ENCODE measurements at places on chromosomes 1 and 21.

DNA sequence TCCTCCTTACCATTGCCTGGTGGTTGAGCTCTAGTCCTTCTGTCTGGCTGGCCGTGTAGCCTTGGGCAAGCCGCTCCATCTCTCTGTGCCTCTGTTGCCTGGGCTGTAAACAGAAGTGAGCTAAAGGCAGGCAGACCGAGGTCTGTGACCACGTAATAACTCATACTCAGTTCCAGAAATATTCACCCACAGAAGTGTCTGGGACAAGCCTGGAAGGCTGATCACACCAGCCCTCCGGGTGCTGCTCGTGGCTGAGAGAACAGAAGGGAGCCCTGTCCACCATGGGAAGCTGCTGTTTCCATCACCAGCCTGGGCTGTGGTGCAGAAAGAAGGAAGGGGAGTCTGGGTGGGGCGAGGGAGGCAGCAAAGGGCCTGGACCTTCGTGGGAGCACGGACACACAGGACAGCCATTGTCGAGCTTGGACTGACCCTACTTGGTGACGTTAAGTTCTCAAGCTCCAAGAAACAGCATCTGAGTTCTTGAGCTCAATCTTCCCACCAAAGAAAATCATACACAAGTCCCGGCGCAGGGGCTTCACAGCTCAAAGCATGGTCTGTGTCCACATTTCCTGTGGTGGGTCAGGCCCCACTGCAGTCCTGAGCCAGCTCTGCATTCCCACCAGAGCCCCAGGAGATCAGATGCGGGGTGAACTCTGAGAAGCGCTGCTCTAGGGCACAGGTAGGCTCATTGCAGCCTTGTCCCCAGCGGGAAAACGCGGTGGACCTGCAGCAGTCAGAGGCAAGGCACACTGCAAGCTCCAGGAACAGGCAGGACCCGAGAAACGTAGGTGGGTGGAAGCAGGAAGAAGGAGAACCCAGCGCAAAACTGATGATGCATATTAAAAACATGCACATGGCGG is 61.8 kb downstream of the RUNX3 start:
- no peak for DNase-seq

DNA sequence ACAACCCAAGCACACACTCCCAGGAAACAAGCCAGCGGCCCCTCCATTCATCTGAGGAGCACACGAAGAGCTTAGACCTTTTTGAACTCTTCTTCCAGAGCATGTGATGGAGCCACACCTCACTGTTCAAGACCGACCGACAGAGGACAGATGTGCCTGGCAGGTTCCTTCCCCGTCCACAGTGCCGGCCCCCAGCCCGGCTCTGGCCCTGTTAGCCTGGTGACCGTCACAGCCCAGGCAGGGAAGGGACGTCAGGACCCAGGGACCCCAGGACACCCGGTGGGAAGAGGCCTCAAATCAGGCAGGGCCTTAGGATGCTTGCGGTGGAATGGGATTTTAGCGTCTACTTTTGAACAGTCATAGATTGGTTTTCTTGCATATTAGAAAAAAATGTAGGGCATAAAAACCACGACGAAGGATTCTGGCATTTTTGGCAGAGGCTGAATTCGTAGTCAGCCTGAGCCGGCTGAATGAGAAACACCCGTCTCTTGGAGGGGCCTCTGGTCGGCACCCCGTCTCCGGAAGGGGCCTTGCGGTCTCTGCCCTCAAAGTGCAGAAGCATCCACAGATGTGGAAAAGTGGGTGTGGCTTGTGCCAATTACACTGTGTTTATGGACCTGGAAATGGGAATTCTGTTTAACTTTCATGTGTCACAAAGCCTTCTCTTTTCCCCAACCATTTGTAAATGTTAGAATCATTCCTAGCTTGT is 79.3 kb downstream of the SIK1 start:
- no peak for DNase-seq

GRCh38 chr1:233655301-233655740 is 41.4 kb downstream of the KCNK1 start:
- DNase-seq = no peak

GRCh38 chr21:42171091-42172053 is 47.6 kb upstream of the ABCG1 start:
- DNase-seq = no peak

DNA sequence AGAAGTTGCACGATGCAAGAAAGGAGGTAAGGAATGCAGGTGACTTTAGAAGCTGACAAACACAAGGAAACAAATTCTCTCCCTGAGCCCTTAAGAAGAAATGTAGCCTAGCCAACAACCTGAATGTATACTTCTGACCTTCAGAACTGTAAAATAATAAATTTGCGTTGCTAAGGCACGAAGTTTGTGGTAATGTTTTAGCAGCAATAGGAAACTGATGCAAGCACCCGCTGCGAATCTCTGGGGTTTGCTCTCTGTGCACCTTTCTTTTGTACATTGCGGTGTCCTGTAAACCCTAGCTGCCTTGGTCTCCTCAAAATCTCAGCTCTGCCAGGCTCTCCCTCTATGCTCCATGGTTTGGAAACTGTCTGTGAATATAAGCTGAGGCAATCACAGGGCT is 15.1 kb downstream of the CD53 start:
- no peak for DNase-seq

DNA sequence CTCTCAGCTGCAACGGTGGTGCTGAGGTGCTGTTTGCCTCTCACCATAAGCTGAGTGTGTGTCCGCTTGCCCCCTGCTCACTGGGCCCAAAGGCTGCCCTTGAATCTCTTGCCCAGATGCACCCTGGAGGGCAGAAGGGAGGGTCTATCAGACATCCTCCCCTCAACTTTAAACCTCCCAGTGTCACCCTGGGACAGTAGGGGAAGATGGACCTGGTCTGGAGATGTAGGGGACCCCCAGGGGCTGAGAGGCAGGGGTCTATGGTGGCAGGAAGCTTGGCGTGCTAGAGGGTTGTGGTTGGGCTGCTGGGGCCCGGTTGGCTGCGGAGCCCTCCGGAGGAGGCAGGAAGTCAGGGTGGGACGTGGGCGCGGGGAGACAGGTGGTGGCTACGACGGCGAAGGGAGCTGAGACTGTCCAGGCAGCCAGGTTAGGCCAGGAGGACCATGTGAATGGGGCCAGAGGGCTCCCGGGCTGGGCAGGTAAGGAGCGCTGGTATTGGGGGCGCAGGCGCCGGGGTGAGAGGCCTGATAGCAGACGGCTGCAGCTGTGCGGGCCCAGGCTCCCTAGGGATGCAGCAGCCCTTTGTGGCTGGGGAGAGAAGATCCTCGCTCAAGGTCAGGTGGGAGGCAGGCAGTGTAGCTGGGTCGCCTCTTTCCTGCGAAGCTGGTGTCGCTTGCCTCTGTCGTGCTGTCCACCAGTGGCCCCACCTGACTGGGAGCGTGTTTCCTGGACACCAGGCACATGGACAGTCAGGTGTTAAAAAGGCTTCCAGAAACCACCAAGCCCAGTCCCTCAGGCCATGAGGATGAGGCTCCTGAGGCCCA is at the start of gene LCK:
TSS of gene LCK (plus strand) at position 373 of the 824 bp plus-strand sequence. CDS start 23,065 bp downstream, outside the sequence.
- no peak for DNase-seq

GRCh38 chr1:35931446-35932157 is 697 bp downstream of the AGO3 start:
- DNase-seq = no peak

- no peak for DNase-seq
Observed at GRCh38 chr1:74937176-74937575, 197.0 kb upstream of the LHX8 start.

All from AG04449 (cell line).